ENCODE measurements at places on chromosomes 1 and 21.

DNA sequence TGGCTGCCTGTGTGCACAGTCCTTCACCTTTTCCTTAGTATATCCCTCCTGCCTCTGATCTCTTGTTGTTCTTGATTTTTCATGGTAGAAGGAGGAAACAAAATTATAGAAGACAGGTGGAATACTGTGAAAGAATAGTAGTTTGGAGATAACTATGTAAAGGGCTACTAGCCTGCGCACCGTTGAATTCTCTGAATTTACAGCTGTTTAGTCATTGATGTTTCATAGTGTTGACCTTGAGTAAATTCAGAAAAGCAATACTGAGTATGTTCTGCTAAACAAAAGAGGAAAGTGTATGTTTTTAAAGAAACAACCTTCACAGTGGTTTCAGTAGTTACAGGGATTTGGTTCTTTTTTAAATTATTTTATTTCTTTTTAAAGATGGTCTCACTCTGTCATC is 18.1 kb downstream of the CAMTA1 start:
- DNase-seq: no peak

- no peak for DNase-seq
Observed at GRCh38 chr1:151668090-151668489, 48.5 kb downstream of the CELF3 start.

- no peak for DNase-seq
Observed at GRCh38 chr1:68448365-68448764, 1.4 kb downstream of the RPE65 start.

GRCh38 chr1:168957818-168958217 is 148.7 kb upstream of the ATP1B1 start:
- no peak for DNase-seq

Measured in activated CD8-positive, alpha-beta T cell treated with anti-CD3 and anti-CD28 coated beads for 36 hours (primary cell).